ENCODE measurements at places on chromosomes 1 and 21.

- no peak for DNase-seq
These were observed 35.5 kb downstream of the KIRREL1 start for GRCh38 chr1:158028969-158029368.

DNA sequence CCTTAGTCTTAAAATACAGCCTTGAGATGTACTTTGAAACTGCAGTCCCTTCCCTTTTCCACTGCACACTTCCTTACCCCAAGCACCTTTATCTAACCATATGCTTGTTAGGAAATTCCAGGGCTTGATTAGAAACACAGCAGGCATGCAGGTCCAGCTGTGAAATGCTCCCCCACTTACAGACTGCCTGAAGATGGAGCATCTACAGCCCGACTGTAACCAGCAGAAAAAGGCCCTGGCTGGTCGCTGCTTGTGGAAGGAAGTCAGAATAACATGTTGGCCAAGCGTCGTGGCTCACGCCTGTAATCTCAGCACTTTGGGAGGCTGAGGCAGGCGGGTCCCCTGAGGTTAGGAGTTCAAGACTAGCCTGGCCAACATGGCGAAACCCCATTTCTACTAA lies 37.2 kb downstream of the VN1R5 start:
- DNase-seq, result no peak

DNA sequence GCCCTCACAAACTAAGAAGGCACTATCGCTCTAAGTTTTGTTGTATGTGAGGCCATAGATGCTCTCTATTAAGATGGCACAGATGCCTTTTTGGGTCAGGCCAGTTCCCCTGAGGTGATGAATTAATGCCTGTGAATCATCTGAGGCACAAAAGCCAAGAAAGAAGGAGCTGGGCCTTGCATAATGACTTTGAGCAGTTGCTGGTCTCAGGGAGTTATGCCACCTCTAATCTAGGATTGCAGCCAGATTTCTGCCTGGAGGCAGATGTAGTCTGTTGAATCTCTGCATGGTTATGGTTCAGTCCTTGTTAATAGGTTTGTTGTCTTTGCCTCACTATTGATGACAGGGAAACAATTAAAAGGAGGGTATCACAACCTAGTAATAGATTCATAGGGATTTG lies 168.1 kb upstream of the CHRM3 start:
- no peak for DNase-seq

- DNase-seq, result no peak
These were observed 45.0 kb downstream of the DISP3 start for GRCh38 chr1:11523746-11524464.

DNA sequence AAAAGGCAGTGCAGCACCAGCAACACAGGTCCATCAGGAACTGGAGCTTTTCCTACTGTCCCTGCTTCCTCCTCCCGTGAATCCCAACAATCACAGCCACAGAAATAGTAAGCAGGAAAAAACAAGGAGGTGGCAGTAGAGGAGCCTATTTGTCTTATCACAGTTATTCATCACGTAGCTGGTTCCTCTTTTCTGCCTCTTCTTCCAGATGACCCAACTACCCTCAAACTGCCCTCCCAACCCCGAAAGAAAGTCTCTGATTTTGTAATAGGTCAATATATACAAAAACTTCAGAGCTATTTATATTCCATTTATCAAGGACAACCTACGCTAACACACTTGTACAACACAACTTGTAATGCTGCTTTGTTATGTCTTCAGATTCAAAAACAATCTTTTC lies 21.4 kb downstream of the GNB1 start:
- DNase-seq, result no peak

DNA sequence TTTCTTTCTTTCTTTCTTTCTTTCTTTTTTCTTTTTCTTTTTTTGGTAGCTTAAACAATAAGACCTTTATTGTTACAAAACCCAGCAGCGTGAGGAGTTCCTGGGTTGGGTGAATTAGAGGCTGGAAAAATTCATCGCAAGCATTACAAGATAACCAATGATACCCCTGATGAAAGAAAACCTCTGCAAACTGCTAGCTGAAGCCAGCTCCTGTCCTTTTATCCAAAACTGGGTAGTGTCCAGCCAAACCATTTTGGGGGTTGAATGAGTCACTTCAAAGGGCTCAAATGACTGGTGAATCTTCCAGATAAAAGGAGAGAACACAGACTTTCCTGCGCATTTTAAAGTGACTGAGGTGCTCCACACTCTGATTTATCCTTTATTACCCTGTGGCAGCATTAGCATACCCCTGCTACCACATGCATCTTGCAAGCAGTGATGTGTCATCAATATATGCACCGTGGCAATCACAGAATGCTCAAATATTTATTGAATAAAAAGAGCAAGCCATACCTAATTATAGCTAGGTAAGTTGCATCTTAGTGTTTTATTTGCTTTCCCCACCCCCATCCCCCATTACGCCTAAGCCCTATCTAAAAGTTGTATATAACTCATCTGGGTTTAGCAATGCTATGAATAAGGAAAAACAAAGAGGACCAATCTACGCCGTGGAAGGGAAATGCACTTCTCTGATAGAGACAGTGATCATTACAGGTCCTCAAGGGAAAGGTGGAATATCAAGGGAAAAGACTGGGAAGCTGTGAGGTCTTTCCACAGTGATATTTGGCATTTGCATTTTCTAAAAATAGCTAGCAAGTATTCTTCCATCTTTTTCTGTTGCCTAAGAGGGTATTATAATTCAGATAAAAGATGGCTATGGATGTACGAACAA lies 32.4 kb upstream of the CEP350 start:
- no peak for DNase-seq

DNA sequence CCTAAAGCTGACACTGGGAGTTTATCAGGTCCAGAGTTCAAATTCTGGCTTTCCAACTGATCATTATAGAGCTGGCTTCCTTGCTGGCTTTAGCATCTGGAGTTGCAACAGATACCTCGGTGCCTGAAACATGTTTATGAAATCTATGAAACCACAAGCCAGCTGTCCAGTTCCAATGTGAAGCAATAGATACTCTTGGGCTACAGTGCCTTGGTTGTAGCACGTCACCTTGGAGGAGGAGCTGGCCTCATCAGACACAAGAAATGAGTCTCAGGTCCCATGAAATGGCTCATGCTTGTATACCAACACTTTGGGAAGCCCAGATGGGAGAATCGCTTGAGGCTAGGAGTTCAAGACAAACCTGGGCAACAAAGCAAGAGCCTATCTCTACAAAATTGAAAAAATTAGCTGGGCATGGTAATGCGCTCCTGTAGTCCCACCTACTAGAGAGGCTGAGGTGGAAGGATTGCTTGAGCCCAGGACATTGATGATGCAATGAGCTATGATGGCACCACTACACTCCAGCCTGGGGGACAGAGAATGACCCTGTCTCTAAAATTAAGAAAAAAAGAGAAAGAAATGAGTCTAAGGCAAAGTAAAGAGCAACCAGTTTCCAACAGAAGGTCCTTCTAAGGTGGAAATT lies 132.5 kb upstream of the ZNF648 start:
- no peak for DNase-seq

- DNase-seq, result no peak
These were observed 68.2 kb downstream of the MAB21L3 start for GRCh38 chr1:116179419-116179818.

- DNase-seq, result no peak
These were observed 256.5 kb downstream of the USP25 start for GRCh38 chr21:15986277-15986676.

DNA sequence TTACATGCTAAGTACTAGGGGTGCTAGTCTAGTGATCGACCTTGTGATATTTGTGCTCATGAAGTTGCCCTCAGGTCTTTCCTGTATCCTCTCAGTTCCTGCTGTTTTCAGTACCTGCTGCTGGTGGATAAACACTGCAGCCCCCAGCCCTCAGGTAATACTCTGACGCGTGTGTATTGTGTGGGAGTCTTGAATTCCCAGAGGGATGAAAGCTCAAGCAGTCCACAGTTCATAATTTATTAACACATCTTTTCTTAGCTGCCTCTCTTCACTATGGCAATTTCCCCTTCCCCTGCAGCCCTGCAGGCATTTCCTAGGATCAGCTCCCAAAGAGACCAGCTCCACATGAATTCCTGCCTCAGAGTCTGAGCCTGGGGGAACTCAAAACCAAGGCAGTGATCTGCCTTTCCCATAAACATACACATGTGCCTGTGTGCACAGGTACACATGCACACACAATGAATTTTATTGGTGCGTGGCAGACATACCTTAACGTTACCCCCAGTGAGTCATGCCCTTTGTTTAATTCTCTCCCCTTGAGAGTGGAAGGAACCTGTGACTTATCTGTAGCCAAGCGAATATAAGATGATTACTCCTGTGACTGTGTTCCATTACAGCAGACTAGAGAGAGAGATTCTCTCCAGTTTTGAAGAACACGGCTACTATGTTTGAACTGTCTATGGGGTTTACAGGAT lies 14.1 kb upstream of the HMGCS2 start:
- DNase-seq, result no peak
